ENCODE measurements at places on chromosomes 3 and 15. TPM values are rescaled to one million over a fixed set of nuclear protein-coding genes. Genes with fewer than 3 reads are reported as not detected.

DNA sequence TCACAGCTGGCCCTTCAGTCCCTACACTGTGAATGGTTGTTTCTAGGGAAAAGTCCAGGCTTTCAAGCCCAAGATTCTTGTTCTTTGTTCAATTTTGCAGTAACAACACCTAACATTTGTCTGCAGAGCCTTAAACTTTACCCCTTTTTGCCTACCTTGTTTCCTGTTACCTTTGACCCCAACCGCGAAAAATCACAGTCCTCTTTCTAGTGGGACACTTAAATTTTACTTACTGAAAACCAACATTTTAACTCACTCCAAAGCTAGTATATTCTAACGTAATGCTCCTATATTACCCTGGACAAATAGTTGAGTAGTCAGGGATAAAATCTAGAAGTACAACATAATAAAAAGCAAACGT lies 649 bp upstream of the PIK3CB start:
- H3K36me3 ChIP-seq: no peaks in the 10 kb centered on the region
- peak overlapping the region; percentile 93 for H3K4me3 ChIP-seq
- H3K4me1 ChIP-seq: peaks cover 30% of the 10 kb centered on the region
- H3K27me3 ChIP-seq: no peaks in the 10 kb centered on the region
- no peak for DNase-seq
- peak overlapping the region; percentile 96 for H3K27ac ChIP-seq

DNA sequence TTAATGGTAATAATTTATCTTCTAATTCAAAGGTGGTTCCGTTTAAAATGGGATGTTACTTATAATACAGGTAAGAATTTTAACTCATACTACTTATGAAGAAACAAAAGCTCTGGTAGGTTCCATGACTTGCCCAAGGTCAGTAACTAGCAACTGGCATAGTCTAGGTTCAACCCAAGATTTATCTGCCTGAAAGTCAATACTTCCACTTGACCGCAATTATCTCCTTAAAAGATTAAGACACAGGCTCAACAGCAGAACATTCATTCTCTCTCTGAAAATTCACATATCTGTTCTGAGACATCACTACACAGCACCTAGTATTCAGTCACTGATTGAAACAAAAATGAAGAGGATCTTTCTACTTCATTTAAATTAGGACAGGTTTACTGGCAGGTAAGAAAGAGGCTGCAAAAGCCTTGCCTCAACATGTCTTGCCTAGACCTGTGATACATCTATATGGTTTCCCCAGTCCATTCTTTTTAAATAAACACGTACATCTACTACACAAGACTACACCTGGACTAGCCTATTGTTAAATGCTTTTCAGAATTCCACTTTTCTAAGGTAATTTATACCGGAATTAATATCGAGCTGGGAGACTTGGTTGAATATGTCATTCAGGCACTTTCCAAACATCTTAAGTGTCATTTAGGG lies 1.2 kb downstream of the CSNK1G1 start:
- peak overlapping the region; percentile 83 for H3K4me3 ChIP-seq
- no peak for DNase-seq
- no peaks in the 10 kb centered on the region for H3K36me3 ChIP-seq
- H3K27me3 ChIP-seq: no peaks in the 10 kb centered on the region
- H3K27ac ChIP-seq: no peak overlapping the region

GRCh38 chr3:170410428-170411029 lies 8.1 kb upstream of the CLDN11 start:
- H3K4me3 ChIP-seq: no peak overlapping the region
- no peaks in the 10 kb centered on the region for H3K27me3 ChIP-seq
- H3K4me1 ChIP-seq: no peaks in the 10 kb centered on the region
- no peak overlapping the region for H3K27ac ChIP-seq
- H3K36me3 ChIP-seq: no peaks in the 10 kb centered on the region

DNA sequence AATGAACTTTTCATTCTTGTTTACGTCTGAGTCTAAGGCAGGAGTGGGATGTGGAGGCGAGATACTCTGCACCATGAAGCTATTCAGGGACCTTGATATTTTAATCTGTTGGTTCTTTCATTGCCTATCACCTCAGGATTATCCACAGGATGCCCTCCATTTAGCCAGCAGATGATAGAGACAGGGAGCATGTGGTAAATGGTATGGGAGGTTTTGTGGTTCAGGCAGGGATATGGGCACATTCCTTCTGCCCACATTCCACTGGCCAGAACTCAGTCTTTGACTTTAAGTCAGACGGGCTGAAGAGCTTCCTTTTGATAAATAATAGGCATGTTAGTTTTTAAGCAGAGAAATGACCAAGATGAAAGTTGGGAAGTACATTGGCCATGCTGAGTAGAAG lies 548.0 kb upstream of the CCDC54 start:
- no peak overlapping the region for H3K4me3 ChIP-seq
- H3K27ac ChIP-seq: no peak overlapping the region
- no peaks in the 10 kb centered on the region for H3K36me3 ChIP-seq
- peaks cover 3% of the 10 kb centered on the region for H3K4me1 ChIP-seq
- no peaks in the 10 kb centered on the region for H3K27me3 ChIP-seq
- no peak for DNase-seq

DNA sequence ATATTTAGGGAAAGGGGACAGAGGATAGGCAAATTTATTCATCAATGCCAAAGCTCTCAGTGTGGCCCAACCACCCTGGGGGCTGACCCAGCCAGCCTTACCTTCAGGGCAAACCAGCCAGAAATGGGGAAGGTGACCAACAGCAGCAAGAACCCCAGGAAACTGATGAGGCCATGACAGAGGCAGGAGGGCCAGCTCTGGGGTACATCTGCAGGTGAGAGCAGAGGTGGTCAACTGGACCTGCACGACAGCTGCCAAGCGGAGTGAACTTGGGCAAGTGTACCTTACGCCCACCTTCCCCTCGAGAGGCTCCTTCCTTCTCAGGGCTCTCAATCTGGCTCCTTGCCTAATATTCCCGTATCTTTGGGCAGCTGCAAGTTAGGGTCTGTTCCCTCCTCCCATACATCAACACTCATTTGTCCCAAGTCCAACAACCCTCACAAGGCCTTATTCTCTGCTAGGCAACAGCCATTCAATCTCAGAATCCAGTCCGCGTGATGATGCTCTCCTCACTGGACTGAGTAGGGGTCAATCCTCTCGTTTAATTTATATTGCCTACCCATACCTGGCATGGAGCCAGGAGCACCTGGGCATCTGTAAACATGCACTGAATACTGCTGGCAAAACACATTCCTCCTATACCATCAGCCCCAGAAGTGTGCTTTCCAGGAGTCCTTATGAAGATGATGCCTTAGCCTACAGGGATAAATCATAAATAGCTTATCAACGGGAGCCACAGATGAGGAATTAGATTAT lies 1.7 kb downstream of the STOML1 start:
- H3K27me3 ChIP-seq: no peaks in the 10 kb centered on the region
- no peak overlapping the region for H3K4me3 ChIP-seq
- no peaks in the 10 kb centered on the region for H3K36me3 ChIP-seq

DNA sequence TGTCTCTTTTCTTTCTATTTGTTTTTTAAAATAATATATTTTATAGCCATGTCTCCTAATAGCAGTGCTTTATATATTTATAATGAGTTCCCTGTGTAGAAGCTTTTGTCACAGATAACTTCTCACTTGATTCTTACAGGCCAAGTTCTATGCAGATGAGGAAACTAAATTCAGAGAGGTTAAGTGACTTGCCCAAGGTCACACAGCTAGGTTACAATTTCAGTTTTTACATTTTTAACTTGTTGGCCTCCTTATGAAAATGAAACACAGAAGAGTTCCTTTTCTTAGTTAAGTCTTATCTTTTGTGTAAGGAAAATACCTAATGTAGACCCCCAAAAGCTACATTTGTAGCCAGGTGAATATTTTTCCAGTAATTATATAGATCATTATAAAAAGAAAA lies 83.3 kb upstream of the SOX2 start:
- no peaks in the 10 kb centered on the region for H3K4me1 ChIP-seq
- H3K27me3 ChIP-seq: no peaks in the 10 kb centered on the region
- H3K36me3 ChIP-seq: no peaks in the 10 kb centered on the region
- no peak overlapping the region for H3K27ac ChIP-seq
- H3K4me3 ChIP-seq: no peak overlapping the region
- DNase-seq: no peak

GRCh38 chr15:22890296-22890695 lies 51.8 kb downstream of the NIPA2 start:
- H3K27me3 ChIP-seq: no peaks in the 10 kb centered on the region
- peaks cover 75% of the 10 kb centered on the region for H3K36me3 ChIP-seq
- H3K4me1 ChIP-seq: no peaks in the 10 kb centered on the region
- H3K27ac ChIP-seq: no peak overlapping the region
- H3K4me3 ChIP-seq: no peak overlapping the region

DNA sequence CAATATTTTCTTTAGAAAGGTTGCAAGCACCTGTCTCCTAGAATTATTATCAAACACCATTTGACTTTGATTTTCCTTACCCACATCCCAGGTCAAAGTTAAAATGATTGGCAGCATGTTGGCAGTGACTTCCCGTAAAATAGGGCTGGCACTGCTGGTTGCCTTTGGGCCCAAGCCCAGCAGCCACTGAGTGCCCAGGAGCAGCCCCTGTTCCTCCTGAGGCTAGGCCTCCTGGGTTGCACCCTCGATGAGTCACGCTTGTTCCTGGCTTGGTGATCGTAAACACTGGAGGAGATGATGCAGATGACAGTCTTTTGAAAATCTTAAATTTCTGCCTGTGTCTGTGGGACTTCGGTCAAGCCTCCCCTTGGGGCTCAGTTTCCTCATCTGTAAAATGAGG lies 290.0 kb downstream of the TLE3 start:
- DNase-seq: no peak
- H3K4me1 ChIP-seq: peaks cover 50% of the 10 kb centered on the region
- H3K36me3 ChIP-seq: no peaks in the 10 kb centered on the region

- H3K4me3 ChIP-seq: no peak overlapping the region
- no peaks in the 10 kb centered on the region for H3K4me1 ChIP-seq
Measured at GRCh38 chr3:70501561-70501960, 189.1 kb upstream of the MDFIC2 start.

DNA sequence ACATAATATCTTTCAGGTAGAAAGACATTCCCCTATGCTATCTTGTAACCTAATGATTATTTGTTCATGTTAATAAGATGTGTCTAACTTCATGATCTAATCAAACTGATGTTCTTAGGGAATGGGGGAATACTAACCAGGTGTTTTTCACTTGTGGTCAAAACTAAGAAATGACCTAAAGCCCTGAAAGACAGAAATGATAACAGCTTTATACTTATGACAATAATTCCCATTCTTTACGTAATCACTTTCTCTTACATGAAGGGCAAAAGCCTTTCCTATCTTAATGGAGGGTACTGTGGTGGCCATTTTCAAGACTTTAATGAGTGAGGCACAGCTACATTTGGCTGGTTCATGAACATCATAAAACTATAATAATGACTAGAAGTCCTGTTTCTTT lies 33.9 kb upstream of the MEIS2 start:
- H3K4me3 ChIP-seq: no peak overlapping the region
- H3K4me1 ChIP-seq: no peaks in the 10 kb centered on the region
- no peak for DNase-seq
- peaks cover 9% of the 10 kb centered on the region for H3K27me3 ChIP-seq
- no peak overlapping the region for H3K27ac ChIP-seq

GRCh38 chr15:26697913-26698312 lies 75.0 kb downstream of the GABRB3 start:
- H3K4me3 ChIP-seq: no peak overlapping the region
- no peak for DNase-seq
- H3K27ac ChIP-seq: no peak overlapping the region
- no peaks in the 10 kb centered on the region for H3K27me3 ChIP-seq
- no peaks in the 10 kb centered on the region for H3K4me1 ChIP-seq

GRCh38 chr3:30511524-30512251 lies 94.7 kb upstream of the TGFBR2 start:
- no peak for DNase-seq
- no peak overlapping the region for H3K4me3 ChIP-seq
- H3K4me1 ChIP-seq: peaks cover 4% of the 10 kb centered on the region
- peak overlapping the region; percentile 41 for H3K27ac ChIP-seq

- DNase-seq: no peak
- H3K4me3 ChIP-seq: peak overlapping the region; percentile 82
- H3K27me3 ChIP-seq: no peaks in the 10 kb centered on the region
- no peaks in the 10 kb centered on the region for H3K36me3 ChIP-seq
Measured at GRCh38 chr3:196499807-196500524, 3.6 kb downstream of the RNF168 start.

DNA sequence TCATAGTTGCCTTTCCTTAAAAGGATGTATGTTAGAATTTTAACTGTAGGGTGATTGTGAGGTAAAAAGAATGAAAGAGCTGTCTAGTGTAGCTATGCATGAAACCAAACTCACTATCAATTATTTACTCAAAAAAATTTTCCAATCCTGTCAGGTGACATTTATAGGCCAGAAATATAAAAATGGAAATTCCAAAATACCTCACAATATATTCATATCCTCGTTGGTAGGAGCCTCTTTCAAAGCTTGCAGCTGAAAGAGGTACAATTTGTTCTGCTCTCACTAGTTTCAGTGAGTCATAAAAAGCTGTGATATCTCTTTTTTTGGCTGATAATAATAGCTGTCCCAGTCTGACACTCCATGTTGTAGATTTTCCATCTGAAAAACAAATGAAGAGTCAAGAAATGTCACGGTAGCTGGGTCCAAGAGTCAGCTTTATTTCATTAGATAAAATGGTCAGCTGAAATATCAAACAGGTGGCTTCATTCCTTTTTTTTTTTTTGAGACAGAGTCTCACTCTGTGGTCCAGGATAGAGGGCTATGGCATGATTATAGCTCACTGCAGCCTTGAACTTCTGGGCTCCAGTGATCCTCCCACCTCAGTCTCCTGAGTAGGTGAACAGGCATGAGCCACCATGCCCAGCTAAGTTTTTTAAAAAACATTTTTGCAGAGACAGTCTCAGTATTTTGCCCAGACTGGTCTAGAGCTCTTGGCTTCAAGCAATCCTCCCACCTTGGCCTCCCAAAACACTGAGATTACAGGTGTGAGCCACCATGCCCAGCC lies 50.8 kb upstream of the XRN1 start:
- H3K4me3 ChIP-seq: no peak overlapping the region
- DNase-seq: no peak
- no peaks in the 10 kb centered on the region for H3K27me3 ChIP-seq

- no peak for DNase-seq
- no peaks in the 10 kb centered on the region for H3K36me3 ChIP-seq
- no peaks in the 10 kb centered on the region for H3K27me3 ChIP-seq
- peaks cover 23% of the 10 kb centered on the region for H3K4me1 ChIP-seq
- H3K27ac ChIP-seq: no peak overlapping the region
Measured at GRCh38 chr15:58505581-58505980, 73.8 kb downstream of the LIPC start.

SPRED1 gene
- 44.3 TPM for polyA plus RNA-seq

GPR87 gene
- not detected for polyA plus RNA-seq

C3orf70 gene
- 4.2 TPM for polyA plus RNA-seq

RETNLB gene
- not detected for polyA plus RNA-seq

TEX264 gene
- polyA plus RNA-seq: 40.4 TPM

C3orf62 gene
- polyA plus RNA-seq: 10.3 TPM

COX17 gene
- polyA plus RNA-seq: 28.7 TPM

COL6A5 gene
- polyA plus RNA-seq: 4.3 TPM

PLA2G4D gene
- 0.11 TPM for polyA plus RNA-seq
